ENCODE measurements at places on chromosomes 3 and 15.

DNA sequence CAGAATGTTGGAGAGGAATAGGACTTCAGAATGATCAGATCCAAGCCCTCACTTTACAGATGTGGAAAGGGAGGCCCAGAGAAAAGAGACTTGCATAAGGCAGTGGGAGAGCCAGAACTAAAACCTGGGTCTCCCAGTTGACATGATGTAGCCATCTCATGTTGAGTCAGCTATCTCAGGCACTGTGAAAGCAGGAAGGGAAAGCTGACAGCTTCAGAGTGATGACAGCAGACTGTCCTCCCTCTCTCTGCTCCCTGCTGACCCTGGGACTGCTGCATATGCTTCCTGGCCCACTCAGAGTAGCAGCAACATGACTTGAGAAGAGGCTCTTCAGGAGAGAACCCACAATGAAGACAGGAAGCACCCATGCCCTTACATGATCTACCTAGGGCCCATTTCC lies 14.7 kb downstream of the FHIT start:
- DNase-seq = no peak

- no peak for DNase-seq
These were observed 10.4 kb upstream of the CHST14 start for GRCh38 chr15:40460404-40460803.

- no peak for DNase-seq
These were observed 278.3 kb downstream of the CHL1 start for GRCh38 chr3:474828-475227.

GRCh38 chr3:129404610-129405009 lies 23.8 kb downstream of the EFCAB12 start:
- no peak for DNase-seq

- DNase-seq = peak; percentile 35
These were observed at the start of gene CCDC39 for GRCh38 chr3:180679178-180680096. Gene CCDC39, minus strand, starts transcription at chr3:180679489. Its CDS starts 109 bp downstream, at chr3:180679380.

- DNase-seq = no peak
These were observed 92.2 kb upstream of the PRR23E start for GRCh38 chr3:127100459-127101410.

DNA sequence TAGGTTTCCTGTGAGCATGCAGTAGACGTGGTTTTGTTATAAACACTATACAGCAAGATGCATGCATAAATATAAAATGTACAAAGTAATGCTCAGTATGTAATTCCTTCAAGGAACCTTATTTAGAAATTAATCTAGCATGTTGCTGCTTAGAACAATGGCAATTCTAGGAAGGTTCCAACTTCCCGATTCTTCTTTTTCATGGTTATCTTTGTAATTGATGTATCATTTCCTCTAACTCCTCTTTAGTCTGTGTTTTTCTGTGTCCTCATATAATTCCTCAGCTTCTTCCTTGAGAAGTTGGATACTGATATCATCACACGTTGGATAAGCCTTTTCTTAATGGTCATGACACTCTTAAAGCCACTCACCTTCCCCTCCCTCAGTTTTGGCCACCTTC lies 3.5 kb downstream of the TSEN2 start:
- no peak for DNase-seq

- DNase-seq = no peak
These were observed 104.6 kb downstream of the ZIC4 start for GRCh38 chr3:147301781-147302180.

Data from stimulated activated CD4-positive, alpha-beta T cell treated with anti-CD3 and anti-CD28 coated beads, TNF-alpha, amount 100 ng/mL, for 4 hours (primary cell).